Motor neuron (in vitro differentiated cells): ENCODE measurements at places on chromosomes 11 and 22. TPM values are rescaled to one million over a fixed set of nuclear protein-coding genes. Genes with fewer than 3 reads are reported as not detected.

SYCE3 gene
- total RNA-seq = 0.88 TPM in 1 of 2 replicates, not detected in the other

SLC22A6 gene
- total RNA-seq = not detected in 2 replicates

FGF19 gene
- total RNA-seq = 0.50 and 0.71 TPM in 2 replicates

TECTA gene
- 1.8 and 2.8 TPM in 2 replicates for total RNA-seq
